ENCODE measurements at places on chromosomes 12 and 14.

DNA sequence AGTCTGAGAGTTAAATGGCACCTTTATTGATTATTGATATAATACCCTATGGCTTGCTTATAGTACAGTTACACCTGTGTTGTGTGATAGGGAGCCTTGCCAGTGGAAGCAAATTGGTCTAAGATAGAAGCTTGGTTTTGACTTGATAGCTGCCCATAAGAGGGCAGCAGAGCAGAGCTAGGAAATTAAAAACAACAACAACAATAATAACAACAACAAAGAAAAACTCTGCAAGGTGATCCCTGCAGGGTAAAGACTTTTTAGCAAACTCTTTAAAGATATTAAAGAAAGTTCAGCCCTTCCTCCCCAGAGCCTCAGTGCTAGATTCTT is 18.0 kb upstream of the RNASE10 start:
- DNase-seq, result no peak

DNA sequence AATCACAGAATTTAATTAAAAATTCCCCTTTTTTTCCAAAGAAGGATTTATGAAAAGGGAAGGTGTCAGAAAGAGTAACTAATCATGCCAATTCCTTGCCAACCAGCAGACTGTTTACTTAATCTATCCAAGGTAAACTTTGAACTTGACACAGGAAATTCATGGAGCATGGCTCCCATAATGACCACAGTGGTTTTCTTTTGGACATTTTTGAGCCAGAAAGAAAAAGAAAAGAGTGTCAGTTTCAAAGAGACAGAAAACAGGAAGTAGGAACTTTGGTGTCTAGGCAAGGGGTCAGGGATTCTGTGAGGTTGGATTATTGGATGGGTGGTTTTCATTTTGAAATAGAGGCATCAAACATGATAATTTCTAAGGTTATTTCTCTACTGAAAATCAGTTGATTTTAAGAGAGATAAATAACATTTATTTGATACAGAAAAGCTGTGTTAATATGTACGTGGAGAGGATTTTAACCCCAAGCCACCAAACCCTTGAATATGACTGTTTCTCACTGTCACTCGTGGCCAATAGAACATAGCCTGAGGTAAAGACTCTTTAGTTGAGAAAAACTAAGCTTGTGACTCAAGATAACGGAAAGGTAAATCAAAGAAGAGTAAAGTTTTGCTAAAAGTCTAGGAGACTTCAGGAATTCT is 196.1 kb downstream of the TTC6 start:
- no peak for DNase-seq

GRCh38 chr12:108119126-108119973 is 9.7 kb upstream of the WSCD2 start:
- DNase-seq, result no peak

DNA sequence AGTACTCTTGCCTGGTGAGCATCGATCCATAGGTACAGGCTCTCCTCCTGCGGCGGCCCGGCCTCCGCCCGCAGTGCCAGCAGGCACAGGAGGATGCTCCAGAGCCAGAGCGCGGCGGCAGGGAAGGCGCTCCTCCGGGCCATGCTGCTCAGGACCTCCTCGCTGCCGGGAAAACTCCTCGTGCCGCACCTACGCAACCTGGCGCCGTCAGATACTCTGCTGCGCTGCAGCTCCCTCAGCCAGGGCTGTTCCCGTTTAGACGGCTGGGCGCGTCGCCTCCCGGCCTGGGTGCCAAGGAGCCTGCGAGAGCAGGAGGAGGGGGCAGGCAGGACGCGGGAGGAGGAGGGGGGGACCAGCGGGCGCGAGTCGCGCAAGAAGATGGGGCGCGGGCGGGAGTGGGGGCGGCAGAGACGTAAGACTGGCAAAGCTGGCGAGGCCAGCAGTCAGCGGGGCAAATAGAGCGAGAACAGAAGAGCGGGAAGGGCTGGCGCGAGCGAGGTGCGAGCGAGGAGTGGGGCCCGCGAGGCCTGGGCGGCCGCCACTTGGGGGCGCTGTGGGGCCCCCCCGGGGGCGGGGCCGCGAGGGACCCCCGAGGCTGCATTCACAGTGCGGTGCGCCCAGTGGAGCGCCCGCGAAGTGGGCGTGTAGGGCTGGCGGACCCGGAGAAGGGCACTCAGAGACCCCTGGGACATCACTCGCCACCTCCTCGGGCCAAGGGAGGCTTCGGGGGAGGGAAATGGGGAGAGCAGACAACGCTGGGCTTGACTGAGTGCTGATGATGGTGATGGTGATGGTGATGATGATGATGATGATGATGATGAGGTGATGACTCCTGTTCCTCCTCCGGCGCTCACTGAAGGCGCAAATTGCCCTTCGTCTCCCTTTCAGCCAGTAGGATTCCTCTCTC is at the start of gene WIF1:
Gene WIF1, minus strand, starts transcription at position 257 of the 907 bp plus-strand sequence. Its CDS starts 114 bp downstream, at position 143.
- no peak for DNase-seq

- DNase-seq, result no peak
Observed at GRCh38 chr14:104528496-104528895, 51.1 kb upstream of the C14orf180 start.

Measured in activated CD8-positive, alpha-beta memory T cell treated with anti-CD3 and anti-CD28 coated beads for 4 hours (primary cell).